ENCODE measurements at places on chromosomes 11 and 22. TPM values are rescaled to one million over a fixed set of nuclear protein-coding genes. Genes with fewer than 3 reads are reported as not detected.

DNA sequence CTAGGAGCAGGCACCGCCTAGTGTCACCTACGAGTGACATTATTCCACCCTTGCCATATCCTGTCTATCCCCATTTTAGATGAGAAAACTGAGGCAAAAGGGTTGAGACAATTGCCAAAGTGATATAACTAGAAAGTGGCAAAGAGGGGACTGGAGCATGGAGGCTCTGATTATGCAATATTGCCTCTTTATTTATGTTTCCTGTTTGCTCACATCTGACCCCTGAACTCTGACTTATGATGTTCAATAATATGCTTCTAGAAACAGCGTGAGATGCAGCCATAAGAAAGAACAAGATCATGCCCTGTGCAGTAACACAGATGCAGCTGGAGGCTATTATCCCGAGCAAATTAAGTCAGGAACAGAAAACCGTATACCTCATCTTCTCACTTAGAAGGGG lies 7.7 kb downstream of the ELF5 start:
- DNase-seq, result no peak

DNA sequence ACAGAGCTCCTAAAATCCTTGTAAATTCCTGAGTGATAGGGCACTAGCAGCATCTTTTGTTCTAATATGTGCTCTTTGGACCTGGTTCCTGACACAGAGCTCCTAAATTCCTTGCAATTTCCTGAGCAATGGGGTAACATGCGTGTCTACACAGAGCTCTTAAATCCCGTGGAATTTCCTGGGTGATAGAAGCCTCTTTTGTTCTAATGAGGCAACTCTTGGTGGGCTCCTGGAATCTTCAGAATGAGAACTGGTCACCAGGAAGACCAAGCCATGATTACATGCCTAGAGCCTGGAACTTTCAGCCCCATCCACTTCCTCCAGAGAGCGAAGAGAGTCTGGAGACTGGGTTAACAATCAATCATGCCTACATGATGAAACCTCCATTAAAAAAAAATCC lies 19.0 kb downstream of the RSF1 start:
- no peak for DNase-seq

GRCh38 chr11:13993096-13993765 lies 30.7 kb downstream of the SPON1 start:
- no peak for DNase-seq

DNA sequence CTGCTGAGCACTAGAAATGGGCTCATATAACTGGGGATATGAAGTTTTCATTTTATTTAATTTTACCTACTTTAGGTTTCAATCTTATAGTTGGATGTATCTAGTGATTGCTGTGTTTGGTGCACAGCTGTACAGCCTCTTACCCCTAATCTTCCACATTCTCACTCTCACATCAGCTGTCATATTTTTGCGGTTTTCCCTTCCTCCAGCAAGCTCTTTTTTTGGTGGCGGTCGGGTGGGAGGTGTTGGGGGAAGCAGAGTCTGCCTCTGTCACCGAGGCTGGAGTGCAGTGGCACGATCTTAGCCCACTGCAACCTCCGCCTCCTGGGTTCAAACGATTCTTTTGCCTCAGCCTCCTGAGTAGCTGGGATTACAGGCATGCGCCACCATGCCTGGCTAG lies 445.1 kb upstream of the ISX start:
- no peak for DNase-seq

GRCh38 chr11:102410382-102410784 lies 42.2 kb downstream of the TMEM123 start:
- no peak for DNase-seq

Gene NPTXR
- 11.5 TPM for total RNA-seq

All from occipital lobe (tissue), 3 donors.